ENCODE measurements at places on chromosomes 13 and 19. TPM values are rescaled to one million over a fixed set of nuclear protein-coding genes. Genes with fewer than 3 reads are reported as not detected.

- H3K27ac ChIP-seq: no peak overlapping the region
- DNase-seq: no peak
- H3K36me3 ChIP-seq: no peaks in the 10 kb centered on the region
- H3K4me1 ChIP-seq: peaks cover 24% of the 10 kb centered on the region
Observed at GRCh38 chr13:50244713-50245574, 229.7 kb downstream of the KCNRG start.

- peaks cover 27% of the 10 kb centered on the region for H3K36me3 ChIP-seq
- H3K27ac ChIP-seq: peak overlapping the region; percentile 97
- no peak for DNase-seq
Observed at GRCh38 chr19:660793-661426, 2.1 kb downstream of the RNF126 start.

DNA sequence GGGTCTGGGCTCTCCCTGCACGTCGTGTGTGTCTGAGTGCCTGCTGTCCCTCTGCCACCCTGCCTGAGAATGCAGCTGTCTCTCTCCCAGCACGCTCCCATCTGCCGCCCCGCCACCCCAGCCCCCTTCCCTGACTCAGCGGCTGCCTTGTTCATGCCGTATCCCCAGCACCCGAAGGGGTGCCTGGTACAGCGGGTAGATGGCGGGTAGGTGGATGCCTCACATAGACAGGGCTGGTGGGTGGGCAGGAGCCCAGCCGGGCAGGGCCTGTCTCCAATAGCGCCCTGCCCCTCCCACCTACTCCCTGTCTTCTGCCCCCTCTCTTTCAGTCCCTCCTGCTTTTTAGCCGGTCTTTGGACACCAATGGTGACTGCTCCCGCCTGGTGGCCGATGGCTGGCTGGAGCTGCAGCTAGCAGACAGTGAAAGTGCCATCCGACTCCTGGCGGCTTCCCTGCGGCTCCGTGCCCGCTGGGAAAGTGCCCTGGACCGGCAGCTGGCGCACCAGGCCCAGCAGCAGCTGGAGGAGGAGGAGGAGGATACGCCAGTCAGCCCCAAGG lies 30.3 kb downstream of the DHX34 start:
- peaks cover 64% of the 10 kb centered on the region for H3K36me3 ChIP-seq
- DNase-seq: no peak
- H3K4me3 ChIP-seq: no peak overlapping the region
- no peaks in the 10 kb centered on the region for H3K27me3 ChIP-seq
- no peak overlapping the region for H3K27ac ChIP-seq

Gene MUC16
- total RNA-seq: not detected

Gene PSG11
- not detected for total RNA-seq

Gene TSC22D1
- total RNA-seq: 26.5 TPM

DNA sequence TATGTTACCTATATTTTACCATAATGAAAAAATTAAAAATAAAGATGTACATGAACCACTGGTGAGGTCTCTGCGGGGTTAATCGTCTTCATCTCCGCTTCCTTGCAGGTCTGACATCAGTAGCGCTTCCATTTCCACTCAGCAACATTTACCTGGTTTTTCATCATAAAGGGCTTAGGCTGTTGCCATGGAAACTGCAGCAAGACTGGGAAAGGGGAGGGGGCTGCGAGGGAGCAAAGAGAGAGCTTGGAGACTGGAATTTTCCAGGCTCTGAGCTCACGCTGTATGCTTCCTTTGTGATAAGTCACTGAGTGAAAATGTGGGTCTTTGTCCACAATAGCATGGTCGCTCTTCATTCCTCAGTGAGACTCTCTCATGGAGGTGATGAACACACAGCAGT lies 136.6 kb upstream of the USP29 start:
- no peaks in the 10 kb centered on the region for H3K27me3 ChIP-seq
- H3K4me3 ChIP-seq: no peak overlapping the region
- H3K36me3 ChIP-seq: no peaks in the 10 kb centered on the region
- H3K4me1 ChIP-seq: no peaks in the 10 kb centered on the region

Gene ZNF850
- total RNA-seq: 0.77 TPM

GRCh38 chr13:44932171-44932849 lies 57.0 kb downstream of the NUFIP1 start:
- no peak for DNase-seq
- no peaks in the 10 kb centered on the region for H3K27me3 ChIP-seq
- no peak overlapping the region for H3K4me3 ChIP-seq
- H3K36me3 ChIP-seq: no peaks in the 10 kb centered on the region
- no peaks in the 10 kb centered on the region for H3K4me1 ChIP-seq
- H3K27ac ChIP-seq: no peak overlapping the region

Gene ZSCAN1
- total RNA-seq: not detected

Gene ZNF324B
- total RNA-seq: 7.6 TPM

DNA sequence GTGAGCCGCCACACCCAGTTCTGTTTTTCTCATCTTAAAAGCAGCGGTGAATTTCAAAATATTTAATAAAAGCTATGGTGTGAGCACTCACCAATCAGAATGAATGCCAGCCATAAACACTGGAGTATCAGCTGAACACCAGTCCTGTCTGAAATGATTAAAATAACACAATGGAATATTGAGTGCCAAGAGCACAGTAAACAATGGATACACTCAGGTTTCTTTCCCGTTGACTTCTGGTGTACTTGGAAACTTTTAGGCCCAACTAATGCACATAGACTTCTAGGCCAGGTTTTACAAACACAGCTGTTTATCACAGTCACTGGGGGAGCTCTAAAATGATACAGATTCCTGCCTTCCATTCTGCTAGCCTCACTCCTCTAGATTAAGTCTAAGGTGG lies 68.3 kb downstream of the SLC6A16 start:
- H3K27ac ChIP-seq: no peak overlapping the region
- no peaks in the 10 kb centered on the region for H3K4me1 ChIP-seq
- H3K27me3 ChIP-seq: peaks cover 13% of the 10 kb centered on the region
- no peaks in the 10 kb centered on the region for H3K36me3 ChIP-seq

DNA sequence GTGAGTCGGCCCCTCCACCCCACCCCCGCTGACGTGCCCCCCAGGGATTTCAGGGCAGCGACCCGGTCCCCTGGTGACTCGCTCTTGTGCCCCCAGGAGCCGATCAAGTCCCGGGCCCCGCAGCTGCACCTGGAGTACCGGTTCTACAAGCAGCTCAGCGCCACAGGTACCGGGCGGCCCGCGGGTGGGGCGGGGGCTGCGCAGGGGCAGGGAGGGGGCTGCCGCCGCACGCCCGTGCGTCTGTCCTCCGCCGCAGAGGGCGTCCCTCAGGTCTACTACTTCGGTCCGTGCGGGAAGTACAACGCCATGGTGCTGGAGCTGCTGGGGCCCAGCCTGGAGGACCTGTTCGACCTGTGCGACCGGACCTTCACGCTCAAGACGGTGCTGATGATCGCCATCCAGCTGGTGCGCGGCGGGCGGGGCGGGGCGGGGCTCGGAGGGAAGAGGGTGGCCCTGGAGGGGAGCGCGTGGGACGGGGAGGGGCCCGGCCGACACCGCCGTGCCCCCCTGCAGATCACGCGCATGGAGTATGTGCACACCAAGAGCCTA lies 37.1 kb downstream of the BTBD2 start:
- H3K36me3 ChIP-seq: peaks cover 64% of the 10 kb centered on the region
- peaks cover 3% of the 10 kb centered on the region for H3K4me1 ChIP-seq
- no peaks in the 10 kb centered on the region for H3K27me3 ChIP-seq
- no peak overlapping the region for H3K27ac ChIP-seq
- DNase-seq: no peak

- no peaks in the 10 kb centered on the region for H3K4me1 ChIP-seq
- H3K27me3 ChIP-seq: no peaks in the 10 kb centered on the region
- no peaks in the 10 kb centered on the region for H3K36me3 ChIP-seq
Observed at GRCh38 chr13:74466020-74466419, 331.8 kb upstream of the KLF12 start.

DNA sequence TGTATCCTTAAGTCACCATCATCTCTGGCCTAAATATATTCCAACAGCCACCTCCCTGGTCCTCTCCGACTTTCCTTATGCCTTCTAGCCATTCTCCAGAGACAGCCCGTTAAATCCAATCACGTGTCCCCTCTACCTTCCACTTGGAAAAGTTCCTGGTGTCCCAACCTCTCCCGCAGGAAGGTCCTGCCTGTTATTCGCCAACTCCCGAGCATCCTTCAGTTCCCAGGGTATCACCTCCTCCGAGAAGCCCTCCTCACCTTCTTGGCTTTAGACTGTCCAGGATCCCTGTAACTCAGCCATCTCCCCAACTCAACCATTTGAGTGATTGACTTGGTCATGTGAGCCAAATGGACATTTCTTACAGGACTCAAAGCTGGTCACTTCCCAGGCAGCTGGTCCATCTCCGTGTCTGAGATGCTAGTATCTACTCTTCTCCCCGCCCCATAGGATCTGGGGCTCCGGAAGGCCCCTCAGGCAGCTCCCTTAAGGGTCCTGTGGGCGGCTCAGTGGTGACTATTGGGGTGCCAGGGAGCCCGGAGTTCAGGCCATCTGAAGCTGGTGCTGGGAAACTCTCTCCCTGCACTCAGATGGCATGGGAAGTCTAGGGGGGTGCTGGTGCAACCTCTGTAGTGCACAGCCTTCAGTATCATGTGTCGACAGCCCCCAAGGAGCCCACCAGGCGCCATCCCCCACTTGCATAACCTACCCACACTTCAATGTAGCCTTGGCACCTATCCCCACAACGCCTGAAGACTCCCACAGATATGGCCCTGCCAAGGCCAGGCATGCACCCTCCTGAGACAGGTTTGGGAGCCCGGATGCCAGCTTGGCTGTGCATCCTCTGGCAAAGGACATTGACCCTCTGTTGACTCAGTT lies 27.9 kb upstream of the NANOS3 start:
- H3K27me3 ChIP-seq: no peaks in the 10 kb centered on the region
- no peak overlapping the region for H3K4me3 ChIP-seq
- no peak overlapping the region for H3K27ac ChIP-seq
- H3K4me1 ChIP-seq: peaks cover 70% of the 10 kb centered on the region

All from CD4-positive, alpha-beta T cell (primary cell).